ENCODE measurements at places on chromosomes 6 and 20.

DNA sequence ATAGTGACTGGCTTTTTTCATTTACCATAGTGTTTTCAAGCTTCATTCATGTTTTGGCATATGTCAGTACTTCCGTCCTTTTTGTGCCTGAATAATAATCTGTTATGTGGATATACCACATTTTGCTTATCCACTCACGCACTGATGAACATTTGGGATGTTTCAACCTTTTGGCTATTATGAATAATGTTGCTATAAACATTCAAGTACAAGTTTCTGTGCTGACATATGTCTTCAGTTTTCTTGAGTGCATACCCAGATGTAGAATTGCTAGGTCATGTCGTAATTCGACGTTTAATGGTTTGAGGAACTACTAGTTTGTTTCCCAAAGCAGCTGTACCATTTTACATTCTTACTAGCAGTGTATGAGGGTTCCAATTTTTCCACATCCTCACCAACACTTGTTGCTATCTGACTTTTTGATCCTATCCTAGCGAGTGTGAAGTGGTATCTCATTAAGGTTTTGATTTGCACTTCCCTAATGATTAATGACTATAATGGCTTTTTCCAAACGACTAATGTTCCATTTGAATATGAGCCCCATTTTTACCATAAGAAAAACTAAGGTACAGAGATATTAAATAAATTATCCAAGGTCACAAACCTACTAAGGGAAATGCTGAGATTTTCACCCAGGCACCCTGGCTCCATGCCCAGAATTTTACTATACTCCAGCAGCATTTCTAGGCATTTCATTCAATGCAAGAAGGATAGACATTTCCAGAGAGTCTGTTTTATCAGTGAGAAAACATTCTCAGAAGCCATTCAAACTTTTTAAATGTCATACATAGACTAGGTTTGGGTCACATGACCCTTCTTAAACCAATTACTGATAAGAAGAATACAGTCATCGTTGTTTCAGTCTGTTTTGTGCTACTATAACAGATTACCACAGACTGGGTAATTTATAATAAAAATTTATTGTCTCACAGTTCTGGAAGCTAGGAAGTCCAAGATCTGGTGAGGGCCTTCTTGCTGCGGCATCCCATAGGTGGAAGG is 71.1 kb upstream of the RUNX2 start:
- DNase-seq, result no peak

- DNase-seq, result no peak
Measured at GRCh38 chr6:64717281-64717680, 989.7 kb downstream of the EYS start.

- no peak for DNase-seq
Measured at GRCh38 chr20:16385462-16385861, 187.8 kb downstream of the KIF16B start.

DNA sequence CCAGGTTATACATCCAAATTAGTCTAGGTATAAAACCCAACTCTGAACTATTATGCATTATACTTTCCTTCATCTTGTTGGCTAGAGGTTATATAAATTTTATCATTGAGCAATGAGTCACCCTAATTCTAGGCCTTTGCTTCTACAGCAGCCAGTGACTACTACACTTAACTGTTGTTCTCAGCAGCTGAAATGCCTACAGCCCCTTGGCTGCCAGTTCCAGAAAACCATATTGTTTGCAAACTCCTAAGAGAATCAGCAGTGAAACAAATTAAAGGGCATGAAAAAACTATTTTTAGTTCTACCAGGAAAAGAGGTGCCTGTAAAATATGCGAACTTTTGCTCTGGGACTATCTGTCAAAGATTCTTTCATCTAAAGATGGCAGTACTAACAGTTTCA is 292.8 kb downstream of the FRK start:
- no peak for DNase-seq

- DNase-seq, result no peak
Measured at GRCh38 chr6:154548130-154548830, 37.8 kb upstream of the CNKSR3 start.

GRCh38 chr20:31851240-31851955 is 6.0 kb upstream of the FOXS1 start:
- DNase-seq, result no peak

GRCh38 chr6:108874470-108875160 is 26.4 kb downstream of the ARMC2 start:
- DNase-seq, result no peak

Data from stimulated activated CD8-positive, alpha-beta memory T cell treated with anti-CD3 and anti-CD28 coated beads, Interleukin-15, amount 100 ng/mL, for 24 hours (primary cell).